Activated CD8-positive, alpha-beta T cell treated with anti-CD3 and anti-CD28 coated beads, Interleukin-2, amount 10 ng/mL, durations not matched to agents 7 days and 5 days (primary cell): ENCODE measurements at places on chromosomes 3 and 15. TPM values are rescaled to one million over a fixed set of nuclear protein-coding genes. Genes with fewer than 3 reads are reported as not detected.

GRCh38 chr15:79953951-79954444, 17.0 kb downstream of the BCL2A1 start:
- no peak for DNase-seq

DNA sequence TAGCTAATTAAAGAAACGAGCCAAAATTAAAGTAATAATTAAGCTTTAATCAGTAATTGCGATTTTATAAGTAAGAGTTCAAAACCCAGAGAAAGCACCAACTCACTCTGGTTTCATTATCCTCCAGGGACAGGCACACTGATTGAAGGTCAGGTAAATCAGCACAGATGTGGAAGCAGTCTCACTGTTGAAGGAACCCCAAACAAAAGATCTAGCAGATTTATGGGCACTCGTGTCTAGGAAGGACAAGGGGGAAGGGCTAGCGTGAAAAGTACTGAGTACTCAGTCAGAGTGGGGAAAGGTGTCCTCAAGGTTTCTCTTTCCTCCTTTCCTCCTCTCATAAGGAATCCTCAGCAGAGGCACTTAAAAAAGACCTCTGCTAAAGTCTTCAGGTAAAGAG, 320.1 kb downstream of the PYDC2 start:
- no peak for DNase-seq

DNA sequence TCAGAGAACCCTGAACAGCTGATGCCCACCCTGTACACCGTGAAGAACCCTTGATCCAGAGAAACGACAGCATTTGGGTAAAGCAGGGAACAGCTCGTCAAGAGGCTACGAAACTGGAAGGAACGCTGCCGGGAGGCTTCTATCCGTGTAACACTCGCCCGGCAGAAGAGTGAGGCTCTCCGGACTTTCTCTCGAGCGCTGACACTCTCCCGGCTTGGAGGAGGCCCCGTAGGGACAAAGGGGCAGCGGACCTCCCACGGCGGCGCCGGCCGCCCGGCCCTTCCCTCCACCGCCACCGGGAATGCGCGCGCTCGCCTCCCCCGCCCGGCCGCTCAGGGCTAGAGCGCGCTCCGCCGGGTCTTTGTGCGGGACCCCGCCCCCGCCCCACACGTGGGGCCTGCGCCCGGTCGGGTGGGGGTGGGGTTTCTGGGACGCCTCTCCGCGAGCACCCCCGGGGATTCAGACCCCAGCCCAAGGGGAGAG, 1.7 kb downstream of the HYAL2 start:
- peak; percentile 67 for DNase-seq

DNA sequence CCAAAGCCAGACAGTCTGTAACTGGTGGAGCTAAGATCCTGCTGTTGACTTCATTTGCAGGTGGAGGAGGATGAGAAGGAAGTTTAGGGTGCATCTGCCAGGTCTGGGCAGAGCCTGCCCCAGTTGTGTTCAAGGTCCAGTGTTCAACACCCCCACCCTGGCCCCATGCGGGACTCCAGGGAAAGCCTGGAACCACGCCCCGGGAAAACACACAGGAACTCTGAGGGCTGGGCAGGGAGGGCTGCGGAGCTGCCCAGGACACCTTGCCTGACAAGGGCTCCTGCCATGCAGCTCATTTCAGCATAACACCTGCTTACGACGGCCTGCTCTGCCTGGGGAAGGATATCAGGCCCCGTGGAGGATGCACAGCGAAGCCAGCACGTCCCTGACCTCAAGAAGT, 286.3 kb downstream of the XXYLT1 start:
- no peak for DNase-seq

- DNase-seq = peak; percentile 35
Measured at GRCh38 chr15:57565311-57565710, 26.4 kb upstream of the MYZAP start.

- DNase-seq = no peak
Measured at GRCh38 chr15:69869881-69870505, 227.7 kb downstream of the TLE3 start.

- no peak for DNase-seq
Measured at GRCh38 chr3:48428572-48429316, 1.1 kb downstream of the PLXNB1 start.

- DNase-seq = no peak
Measured at GRCh38 chr3:108388136-108389132, 92.1 kb downstream of the HHLA2 start.

DNA sequence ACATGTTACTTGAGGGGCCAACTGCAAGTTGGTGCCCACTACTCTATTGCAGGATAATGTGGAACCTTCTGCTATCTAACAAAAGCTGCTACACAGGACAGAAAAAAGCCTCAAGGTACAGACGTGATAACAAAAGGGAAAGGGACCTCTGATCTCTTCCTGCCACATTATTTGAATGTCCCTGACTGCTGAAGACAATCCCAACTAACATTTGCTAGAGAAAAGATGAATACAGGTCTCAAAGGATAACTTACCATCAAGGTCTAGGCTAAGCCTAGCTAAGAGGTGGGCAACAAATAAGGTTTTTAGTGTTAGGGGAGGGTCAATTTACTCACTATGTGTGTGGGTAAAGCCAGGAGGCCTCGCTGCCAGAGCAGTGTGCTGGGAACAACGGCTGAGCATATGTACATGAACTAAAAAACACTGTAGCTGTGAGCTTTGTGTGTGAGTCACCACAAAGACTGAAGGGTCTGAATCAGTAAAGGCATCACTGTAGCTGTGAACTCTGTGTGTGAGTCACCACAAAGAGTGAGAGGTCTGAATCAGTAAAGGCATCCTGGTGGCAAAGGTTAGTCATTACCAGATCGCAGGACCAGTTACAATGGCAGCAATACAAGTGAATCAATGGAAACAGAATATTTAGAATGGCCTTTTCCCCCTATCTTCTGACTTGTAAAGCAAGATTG, 111.7 kb downstream of the LMLN start:
- DNase-seq = peak; percentile 55

GRCh38 chr3:68515237-68515636, 417.1 kb downstream of the TAFA4 start:
- no peak for DNase-seq

DNA sequence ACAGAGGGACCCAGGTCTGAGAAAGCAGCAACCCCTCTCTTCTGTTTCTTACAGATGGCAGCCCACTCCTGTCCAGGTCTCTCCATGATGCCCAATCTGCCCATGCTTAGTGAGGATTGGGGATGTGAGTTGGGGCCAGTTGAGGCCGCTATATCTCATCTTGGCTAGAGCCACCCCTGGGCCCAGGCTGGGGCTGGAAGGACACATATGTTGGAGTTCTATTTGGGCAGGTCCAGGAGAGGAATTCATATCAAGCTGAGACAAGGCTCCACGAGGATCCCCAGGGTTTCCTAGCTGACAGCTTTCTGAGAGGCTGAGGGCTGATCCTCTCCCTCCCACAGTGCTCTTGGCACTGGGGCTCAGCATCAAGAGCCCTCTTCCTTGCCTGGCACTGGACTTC, 11.4 kb downstream of the TGM5 start:
- DNase-seq = no peak

- no peak for DNase-seq
Measured at GRCh38 chr3:32220006-32220405, 18.5 kb upstream of the CMTM8 start.

DNA sequence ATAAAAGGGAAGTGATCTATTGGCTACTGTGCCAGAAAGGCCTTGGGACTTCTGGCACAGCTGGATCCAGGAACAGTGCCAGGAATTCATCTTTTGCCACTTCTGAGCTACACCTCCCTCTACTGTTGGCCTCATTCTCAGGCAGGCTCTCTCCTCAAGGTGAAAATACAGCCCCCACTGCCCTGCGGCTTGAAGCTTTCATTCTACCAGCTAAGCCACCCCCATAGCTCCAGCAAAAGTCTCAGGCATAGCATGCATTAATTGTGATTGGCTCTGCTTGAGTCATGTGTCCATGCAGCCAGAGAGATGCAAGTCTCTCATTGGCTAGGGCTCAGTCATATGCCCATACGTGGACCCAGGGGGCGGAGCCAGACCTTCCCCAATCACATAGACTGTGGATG, 142.4 kb downstream of the TPRA1 start:
- DNase-seq = no peak

- no peak for DNase-seq
Measured at GRCh38 chr3:61157414-61157813, 93.8 kb downstream of the FHIT start.

DNA sequence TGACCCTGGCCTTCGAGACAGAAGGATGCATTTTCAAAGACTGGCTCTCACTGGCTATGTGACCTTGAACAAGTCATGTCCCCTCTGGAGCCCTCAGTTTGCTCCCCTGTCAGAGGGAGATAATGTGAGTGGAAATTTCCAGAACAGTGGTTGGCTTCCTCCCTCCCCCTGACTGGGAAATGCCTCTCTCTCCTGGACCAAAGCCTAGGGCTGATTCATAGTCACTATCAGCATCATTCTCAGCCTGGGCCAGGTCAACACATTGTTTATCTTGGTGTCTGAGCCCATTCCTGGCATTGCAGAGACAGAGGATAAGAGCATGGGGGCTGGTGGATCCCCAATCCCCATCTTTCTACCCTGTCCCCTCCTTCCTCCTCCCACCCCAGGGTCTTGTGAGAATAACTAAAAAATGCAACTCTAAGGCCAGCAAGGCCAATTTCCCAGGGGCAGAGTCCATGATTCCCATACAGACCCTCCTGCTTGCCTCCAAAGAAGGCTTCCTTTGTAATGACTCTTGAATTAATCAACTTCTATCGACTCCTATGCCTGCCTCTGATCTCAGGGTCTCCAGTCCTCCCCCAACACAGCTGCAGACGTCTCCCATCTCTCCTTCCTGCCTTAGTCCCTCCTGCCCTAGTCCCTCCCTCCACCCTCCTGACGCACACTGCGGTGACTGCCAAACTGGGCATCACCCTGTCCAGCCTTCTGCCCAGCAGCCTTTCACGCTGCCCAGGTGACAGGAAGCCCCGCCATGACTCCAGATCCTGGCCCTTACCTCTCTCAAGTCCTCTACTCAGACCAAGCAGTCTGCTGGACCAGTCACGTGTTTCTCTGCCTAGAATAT, 35.4 kb upstream of the CORO2B start:
- no peak for DNase-seq

DNA sequence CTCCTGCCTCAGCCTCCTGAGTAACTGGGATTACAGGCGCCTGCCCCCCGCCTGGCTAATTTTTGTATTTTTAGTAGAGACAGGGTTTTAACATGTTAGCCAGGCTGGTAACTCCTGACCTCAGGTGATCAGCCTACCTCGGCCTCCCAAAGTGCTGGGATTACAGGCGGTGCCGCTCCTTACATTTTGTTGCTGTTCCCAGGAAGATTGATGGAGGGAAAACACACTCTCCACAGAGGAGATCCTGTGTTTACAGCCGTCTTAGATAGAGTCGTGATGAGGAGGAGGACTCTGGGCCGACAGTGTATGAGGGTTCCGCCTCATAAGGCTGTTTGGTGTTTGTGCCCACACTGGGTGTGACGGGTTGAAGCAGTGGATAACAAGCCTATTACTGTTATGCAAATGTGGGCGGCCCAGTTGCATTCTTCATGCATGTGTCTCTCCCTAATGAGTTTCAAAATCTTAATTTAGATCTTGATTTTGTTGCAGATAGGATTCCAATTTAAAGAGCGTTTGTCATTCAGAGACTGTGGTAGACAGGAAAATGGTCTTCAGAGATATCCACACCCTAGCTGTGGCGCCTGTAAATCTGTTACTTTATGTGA, 60.0 kb downstream of the APBA2 start:
- DNase-seq = no peak

DNA sequence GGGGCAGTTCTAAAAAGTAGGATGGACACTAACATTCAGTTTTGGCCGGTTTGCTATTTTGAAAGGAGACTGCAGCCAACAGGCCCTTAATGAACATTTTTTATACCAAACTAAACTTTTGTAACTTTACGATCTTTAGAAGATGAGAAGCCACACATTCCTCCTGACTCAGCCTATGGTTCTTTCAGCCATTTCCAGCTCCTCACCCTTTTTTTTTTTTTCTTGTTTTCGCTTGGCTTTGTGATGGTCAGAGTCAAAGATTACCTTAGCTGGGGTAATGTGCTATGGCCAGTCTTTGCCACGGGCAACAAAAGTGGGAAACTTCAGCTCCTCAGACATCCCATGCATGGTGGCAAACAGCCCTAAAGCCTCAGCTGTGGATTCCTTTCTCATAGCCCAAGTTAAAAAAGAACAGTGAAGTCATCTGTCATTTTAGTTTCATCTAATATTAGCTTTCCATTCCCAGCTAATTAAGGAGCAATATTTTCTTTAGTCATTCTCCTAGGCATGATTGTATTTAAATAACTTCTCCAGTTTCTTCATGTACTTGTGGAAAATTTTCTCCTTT, 368.7 kb downstream of the MFSD1 start:
- DNase-seq = no peak

- no peak for DNase-seq
Measured at GRCh38 chr15:80559761-80560160, 135.3 kb upstream of the ABHD17C start.

DNA sequence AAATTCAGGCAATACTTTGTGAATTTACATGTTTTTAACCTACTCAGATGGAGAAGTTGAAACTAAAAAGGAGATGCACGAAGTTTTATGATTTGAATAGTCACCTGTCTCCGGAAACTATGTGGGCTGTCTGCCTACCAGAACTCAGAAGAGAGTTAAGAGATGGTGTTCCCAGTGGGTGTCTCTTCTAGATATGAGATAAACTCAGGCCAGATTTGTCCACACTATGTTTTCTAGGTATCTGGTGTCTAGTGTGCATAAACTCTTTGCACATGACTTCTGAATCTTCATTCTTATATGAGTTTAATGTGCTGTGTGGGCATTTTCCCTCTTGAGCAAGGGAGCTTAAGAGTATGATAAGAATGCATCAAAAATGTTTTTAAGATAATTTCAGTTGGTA, 222.8 kb downstream of the FOXP1 start:
- no peak for DNase-seq

GRCh38 chr3:42228796-42229195, 37.2 kb downstream of the CCK start:
- DNase-seq = no peak

GRCh38 chr3:4546346-4547178, 53.4 kb downstream of the ITPR1 start:
- DNase-seq = no peak

- DNase-seq = no peak
Measured at GRCh38 chr3:86176445-86176784, 814.5 kb downstream of the VGLL3 start.

- no peak for DNase-seq
Measured at GRCh38 chr3:15800780-15801179, 3.0 kb upstream of the ANKRD28 start.

- no peak for DNase-seq
Measured at GRCh38 chr3:8341821-8342247, 159.8 kb upstream of the LMCD1 start.

Gene DUOXA2
- total RNA-seq = not detected

Gene PLA2G4E
- not detected for total RNA-seq

Gene EFHB
- total RNA-seq = not detected

Gene ACKR4
- total RNA-seq = not detected

Gene UTS2B
- not detected for total RNA-seq

Gene LINGO1
- not detected for total RNA-seq

Gene EFCC1
- total RNA-seq = 0.13 TPM

Gene ARL14
- not detected for total RNA-seq

Gene GCSAM
- total RNA-seq = 5.6 TPM
